ENCODE measurements at places on chromosomes 3 and 15.

DNA sequence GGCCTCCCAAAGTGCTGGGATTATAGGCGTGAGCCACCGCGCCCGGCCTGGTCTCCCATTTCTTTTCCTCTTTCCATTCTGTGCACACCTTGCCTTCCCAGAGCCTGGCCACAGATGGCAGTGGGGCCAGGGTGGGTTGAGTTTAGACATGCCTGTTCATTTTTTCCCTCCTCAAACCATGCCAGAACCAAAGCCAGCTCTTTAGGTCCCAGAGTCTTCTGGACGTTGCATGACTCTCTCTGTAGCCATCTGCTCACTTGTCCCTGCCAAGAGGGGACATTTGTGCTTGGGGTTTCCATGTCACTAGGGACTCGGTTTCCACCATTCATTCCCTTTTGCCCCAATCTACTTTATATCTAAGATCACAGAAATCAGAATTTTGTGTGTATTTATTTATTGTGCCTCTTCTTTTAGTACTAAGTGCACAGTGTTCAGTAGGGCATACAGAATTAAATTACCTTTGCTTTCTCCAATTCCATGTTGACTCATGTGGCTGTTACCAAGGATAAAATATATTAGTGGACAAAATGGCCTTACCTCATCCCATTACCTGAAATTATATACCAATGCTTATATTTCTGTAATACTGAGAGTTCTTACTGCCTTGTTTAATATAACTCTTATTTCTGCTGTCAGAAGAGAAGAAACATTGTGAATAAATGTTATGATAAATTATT is 49.6 kb downstream of the USP13 start:
- DNase-seq: no peak

- no peak for DNase-seq
Observed at GRCh38 chr3:101066711-101067129, 73.5 kb upstream of the ABI3BP start.

GRCh38 chr3:113266738-113267137 is 55.4 kb downstream of the BOC start:
- no peak for DNase-seq

GRCh38 chr3:76514836-76515235 is 525.1 kb upstream of the ROBO2 start:
- DNase-seq: no peak

- DNase-seq: no peak
Observed at GRCh38 chr3:23129817-23130216, 73.3 kb upstream of the UBE2E2 start.

DNA sequence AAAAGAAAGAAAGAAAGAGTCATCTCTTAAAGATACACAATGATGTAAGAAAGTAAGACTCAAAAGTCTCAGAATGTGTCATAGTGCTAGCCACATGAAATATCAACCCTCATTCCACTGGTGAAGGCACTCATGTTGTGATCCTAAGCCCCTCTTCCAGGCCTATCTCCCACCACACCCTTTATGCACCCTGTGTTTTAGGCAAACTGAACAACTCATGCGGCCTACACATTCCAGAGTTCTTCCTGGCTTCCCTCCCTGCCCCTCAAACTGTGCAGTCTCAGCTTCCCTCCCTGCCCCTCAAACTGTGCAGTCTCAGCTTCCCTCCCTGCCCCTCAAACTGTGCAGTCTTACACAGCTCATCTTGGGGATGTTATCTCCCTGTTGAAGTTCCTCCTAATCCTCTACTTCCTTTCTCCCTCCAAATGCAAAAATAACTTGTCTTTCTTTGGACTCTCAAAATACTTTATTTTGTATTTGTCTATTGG is 69.0 kb upstream of the FNDC3B start:
- DNase-seq: no peak

GRCh38 chr15:34976743-34977142 is 7.2 kb upstream of the AQR start:
- DNase-seq: no peak

DNA sequence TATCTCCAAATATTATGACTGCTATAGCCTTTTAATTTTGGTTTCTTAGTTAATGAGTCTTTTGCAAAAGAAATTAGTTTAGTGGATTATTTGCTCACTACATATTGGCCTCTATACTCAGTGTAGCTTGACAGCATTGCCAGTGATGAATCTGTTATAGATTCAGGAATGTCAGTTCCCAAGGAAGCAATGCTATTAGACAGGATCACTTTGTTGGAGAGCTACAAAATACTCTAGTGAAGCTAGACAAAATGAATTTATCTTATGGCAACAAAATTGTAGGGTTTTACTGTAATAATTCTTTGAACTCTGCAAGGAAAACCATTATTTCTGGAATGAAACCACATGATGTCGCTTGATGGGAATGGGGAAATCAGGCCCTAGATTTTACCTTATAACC is 543.3 kb downstream of the SQOR start:
- no peak for DNase-seq

GRCh38 chr3:78951342-78951945 is 816.4 kb downstream of the ROBO1 start:
- no peak for DNase-seq

GRCh38 chr15:64894395-64895056 is 17.2 kb upstream of the ANKDD1A start:
- DNase-seq: peak; percentile 31

- DNase-seq: no peak
Observed at GRCh38 chr15:72685301-72685924, 569 bp downstream of the HIGD2B start.

- no peak for DNase-seq
Observed at GRCh38 chr3:34102288-34102687, 303.9 kb downstream of the PDCD6IP start.

DNA sequence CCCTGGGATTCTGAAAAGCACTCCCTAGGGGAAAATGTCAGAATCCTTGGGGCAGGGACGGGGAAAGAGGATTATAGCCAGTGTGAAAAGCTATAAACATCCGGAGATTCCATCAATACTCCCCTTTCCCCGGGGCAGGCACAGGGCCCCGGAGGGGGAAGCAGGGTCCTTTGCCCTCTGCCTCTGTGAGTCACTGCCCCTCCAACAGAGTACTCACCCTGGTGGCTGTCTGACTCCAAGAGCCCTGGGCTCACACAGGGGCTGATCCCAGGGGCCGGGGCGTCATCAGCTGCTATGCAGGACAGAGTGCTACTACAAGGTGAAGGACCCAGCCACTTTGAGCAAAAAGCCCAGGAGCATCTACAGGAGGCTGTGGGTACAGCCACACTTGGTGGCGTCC is 133.0 kb upstream of the PRR20G start:
- no peak for DNase-seq

DNA sequence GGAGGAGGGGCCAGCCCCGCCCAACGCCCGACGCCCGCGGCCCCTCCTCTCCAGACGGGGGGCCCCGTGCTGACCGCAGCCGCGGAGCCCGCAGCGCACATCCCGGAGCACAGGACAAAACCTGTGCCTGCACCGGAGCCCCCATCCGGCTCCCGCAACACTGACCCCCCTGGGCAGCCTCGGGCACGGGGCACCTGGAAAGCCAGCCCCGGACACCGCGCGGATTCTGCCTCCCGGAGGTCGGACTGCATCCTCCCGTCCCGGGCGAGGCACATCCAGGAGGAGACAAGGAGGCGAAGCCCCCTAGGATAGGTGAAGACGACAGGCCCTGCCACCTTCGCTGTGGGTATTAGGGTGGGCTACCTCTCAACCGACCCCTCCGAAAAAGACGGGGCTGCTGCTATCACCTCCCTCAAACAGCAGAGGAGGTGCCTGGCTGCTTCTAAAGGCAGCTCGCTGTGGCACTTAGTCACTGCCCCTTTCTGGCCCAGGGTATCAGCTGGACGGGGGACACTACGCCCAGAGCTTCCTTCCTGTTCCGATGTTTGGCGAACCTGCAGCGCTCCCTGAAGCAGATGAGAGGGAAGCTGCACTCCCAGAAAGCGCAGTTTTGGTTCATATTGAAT is 10.6 kb downstream of the XXYLT1 start:
- no peak for DNase-seq

GRCh38 chr3:117836296-117836695 is 1126.7 kb downstream of the TUSC7 start:
- no peak for DNase-seq

- no peak for DNase-seq
Observed at GRCh38 chr3:192062186-192062585, 601.2 kb downstream of the PYDC2 start.

DNA sequence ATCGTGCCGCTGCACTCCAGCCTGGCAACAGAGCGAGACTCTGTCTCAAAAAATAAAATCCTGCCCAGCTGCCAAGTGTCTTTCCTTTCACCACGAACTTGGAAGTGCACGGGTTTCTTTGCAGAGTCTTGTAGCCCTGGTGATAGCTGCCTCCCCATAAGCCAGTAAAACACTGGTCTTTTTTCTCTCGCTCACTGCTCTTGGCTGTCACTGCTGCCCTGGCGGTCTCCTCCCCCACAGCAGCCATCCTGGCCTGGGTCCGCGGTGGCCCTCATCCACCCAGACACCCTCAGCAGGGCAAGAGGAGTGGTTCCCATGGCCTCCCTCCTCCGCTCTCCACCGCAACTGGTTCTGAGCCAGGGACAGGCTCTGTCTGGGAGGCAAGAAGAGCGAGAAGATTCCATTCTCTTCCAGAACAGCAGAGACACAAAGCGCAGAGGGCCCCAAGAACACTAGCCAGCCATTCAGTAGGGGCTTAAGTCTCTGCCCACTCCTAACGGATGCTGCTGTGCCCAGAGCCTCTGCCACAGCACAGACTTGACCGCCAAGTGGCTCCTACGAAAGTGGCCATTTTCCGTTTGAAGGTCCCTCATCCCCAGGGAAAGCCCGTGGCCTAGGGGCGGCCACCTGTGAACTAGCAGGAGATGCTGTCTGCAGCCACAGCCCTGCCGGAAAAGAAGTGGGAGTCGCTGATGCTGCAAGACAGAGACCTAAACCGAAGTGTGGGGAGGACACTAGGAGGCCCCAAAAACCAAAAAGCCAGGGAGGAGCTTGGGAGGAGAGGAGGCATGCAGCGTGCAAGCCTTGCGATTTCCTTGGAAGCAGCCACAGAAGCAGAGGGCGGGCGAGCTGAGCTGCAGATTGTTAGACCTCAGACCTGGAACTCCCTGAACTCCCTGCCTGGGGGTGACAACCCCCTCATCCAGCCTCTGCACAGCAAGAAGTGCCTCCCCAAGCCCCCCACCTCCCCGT is 44.1 kb downstream of the KLHL25 start:
- no peak for DNase-seq

GRCh38 chr15:30008156-30008555 is 74.6 kb upstream of the GOLGA8J start:
- DNase-seq: no peak

DNA sequence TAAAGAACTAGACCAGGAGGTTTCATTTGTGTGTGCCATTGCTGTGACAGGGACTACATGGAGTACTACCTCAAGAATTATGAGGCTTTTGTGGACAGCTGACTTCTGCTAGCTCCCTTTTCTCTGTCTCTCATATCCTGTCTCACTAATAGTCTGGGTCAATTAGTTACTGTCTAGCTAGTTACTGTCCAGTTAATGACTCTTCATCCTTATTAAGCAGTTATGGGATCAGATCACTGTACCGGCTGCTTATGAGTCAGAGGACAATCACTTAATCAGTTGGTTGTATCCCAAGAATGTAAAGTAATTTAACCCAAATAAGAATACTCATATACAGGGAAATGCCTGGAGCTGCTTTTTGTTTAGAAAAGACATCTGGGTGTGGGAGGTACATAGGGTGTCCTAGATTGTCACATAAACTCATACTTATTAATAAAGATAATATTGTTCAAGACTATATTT is 158.0 kb downstream of the CDIN1 start:
- no peak for DNase-seq

All from activated CD8-positive, alpha-beta memory T cell treated with anti-CD3 and anti-CD28 coated beads for 48 hours (primary cell).